Cardiac fibroblast (primary cell): ENCODE measurements at places on chromosomes 2 and 18.
A peak's percentile ranks its signal among the peaks of the same experiment; 100 is the strongest.

- DNase-seq = no peak
Observed at GRCh38 chr2:124309563-124310138, 284.6 kb downstream of the CNTNAP5 start.

GRCh38 chr2:230956827-230957755, 32.0 kb upstream of the GPR55 start:
- DNase-seq = peak; percentile 50

- DNase-seq = peak; percentile 76
Observed at GRCh38 chr2:144996225-144996795, 476.4 kb upstream of the ZEB2 start.

GRCh38 chr18:40877096-40877495, 1077.9 kb upstream of the PIK3C3 start:
- peak; percentile 86 for DNase-seq

- DNase-seq = no peak
Observed at GRCh38 chr2:68283419-68283812, 31.1 kb upstream of the PPP3R1 start.

- DNase-seq = peak; percentile 23
Observed at GRCh38 chr2:176561706-176562105, 292.5 kb downstream of the MTX2 start.
